ENCODE measurements at places on chromosomes 13 and 19. TPM values are rescaled to one million over a fixed set of nuclear protein-coding genes. Genes with fewer than 3 reads are reported as not detected.

DNA sequence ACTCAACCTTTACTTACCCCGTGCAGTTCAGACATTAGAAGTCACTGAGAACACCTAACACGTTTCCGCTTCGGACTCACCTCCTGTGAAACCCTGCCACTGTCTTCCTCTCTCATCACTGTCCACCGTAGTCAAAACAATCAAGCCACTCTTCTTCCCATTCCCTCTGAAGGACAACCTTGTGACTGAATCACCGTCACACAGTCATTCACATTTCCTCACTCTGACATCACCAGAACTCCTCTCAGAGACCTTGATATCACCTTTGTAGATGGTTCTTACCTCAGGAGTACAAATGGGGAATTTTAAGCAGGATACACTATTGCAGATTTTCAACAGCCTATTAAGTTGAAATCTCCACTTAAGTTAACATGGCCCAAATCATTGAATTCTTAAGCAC lies 1.3 kb upstream of the KBTBD6 start:
- DNase-seq: no peak

DNA sequence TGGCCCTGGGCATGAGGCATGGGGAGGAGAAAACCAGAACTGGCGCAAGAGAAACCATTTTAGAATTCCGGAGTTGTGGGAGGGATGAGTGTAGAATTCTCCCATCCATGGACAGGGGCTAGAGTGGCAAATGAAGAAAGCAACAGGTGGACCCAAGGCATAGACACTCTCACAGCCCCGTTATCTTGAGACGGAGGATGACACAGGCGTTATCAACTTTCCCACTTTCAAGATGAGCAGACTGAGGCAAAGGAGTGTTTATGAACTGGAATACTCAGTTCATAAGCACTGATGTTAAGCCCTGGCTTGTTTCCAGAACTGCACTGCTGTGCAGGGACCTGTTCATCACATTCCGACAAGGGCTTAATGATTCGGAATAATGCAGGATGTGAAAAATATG lies 1.1 kb upstream of the GTF3A start:
- no peak for DNase-seq

- DNase-seq: no peak
These were observed 21.4 kb downstream of the ESD start for GRCh38 chr13:46775385-46776107.

SMIM24 gene
- not detected for total RNA-seq

All from CD8-positive, alpha-beta memory T cell (primary cell).